Calu3 (cell line): ENCODE measurements at places on chromosomes 7 and 10. TPM values are rescaled to one million over a fixed set of nuclear protein-coding genes. Genes with fewer than 3 reads are reported as not detected.

DNA sequence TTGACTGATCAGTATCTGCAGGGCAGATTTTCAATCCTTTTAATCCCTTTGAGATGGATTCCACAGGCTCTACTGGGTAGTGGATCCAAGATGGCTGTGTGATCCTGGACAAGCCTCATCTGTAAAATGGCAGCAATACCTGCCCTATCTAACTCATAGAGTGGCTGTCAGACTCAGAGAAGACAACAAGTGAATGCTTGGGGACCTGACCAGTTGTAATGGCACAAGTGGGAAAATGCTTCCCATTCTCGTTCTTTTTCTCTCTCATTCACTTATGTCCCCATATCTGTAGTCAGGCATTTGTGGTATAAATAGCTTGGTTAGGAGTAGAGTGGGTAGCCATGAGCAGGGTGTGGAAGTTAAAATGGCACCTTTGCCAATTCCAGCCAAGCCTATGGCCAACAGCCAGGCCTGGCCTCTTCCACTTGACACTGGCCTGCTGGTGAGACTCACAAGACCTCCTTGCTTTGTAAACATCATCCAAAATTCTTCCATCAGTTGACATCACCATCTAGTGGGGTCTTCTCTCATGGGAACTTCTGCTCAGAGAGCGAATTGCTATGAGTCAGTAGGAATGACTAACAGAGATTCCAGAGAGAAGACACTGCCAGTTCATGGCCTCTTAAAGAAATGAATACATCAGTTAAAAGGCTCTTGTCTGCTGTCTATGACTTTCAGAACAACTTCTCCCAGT lies 150.1 kb downstream of the PLPP4 start:
- H3K27ac ChIP-seq: no peak overlapping the region
- no peaks in the 10 kb centered on the region for H3K36me3 ChIP-seq
- no peak overlapping the region for H3K4me3 ChIP-seq
- peaks cover 17% of the 10 kb centered on the region for H3K27me3 ChIP-seq
- H3K4me1 ChIP-seq: no peaks in the 10 kb centered on the region

DNA sequence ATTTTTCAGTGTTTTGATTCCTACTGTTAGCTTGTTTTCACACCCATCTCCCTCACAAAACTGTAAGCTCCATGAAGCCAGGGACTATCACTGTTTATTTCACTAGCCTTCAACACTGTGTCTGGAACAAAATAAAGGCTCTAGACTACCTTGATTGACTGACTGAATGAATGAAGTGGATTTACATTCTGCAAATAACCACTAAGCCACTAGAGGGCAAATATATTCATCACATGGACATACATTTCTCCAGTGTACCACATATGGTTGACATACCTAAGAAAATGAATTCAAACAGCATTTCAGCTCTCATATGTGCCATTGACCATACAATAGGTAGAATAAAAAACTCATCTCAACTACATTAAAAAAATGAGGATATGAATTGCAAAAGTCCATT lies 185.9 kb downstream of the RAB11FIP2 start:
- H3K4me1 ChIP-seq: no peaks in the 10 kb centered on the region
- DNase-seq: no peak
- no peak overlapping the region for H3K27ac ChIP-seq
- H3K4me3 ChIP-seq: no peak overlapping the region
- no peaks in the 10 kb centered on the region for H3K36me3 ChIP-seq

- no peaks in the 10 kb centered on the region for H3K27me3 ChIP-seq
- peak overlapping the region; percentile 74 for H3K4me3 ChIP-seq
- H3K4me1 ChIP-seq: no peaks in the 10 kb centered on the region
- H3K36me3 ChIP-seq: peaks cover 62% of the 10 kb centered on the region
Measured at GRCh38 chr7:75993689-75994387, 557 bp downstream of the TMEM120A start.

DNA sequence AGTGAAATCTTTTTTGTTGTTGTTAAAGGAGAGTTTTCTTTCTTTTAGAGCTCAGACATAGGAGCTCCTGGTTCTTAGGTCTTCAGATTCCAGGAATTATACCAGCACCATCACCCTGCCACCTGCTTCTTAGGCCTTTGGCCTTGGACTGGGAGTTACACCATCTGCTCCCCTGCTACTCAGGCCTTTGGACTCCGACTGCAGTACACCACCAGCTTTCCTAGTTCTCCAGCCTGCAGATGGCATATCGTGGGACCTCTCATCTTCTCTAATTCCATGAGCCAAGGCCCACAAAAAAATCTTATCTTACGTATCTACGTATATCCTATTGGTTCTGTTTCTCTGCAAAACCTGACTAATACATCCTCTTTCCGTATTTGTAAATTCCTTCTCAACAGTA lies 5.1 kb upstream of the TACC2 start:
- no peak overlapping the region for H3K27ac ChIP-seq
- H3K4me1 ChIP-seq: no peaks in the 10 kb centered on the region
- no peak for DNase-seq
- no peaks in the 10 kb centered on the region for H3K36me3 ChIP-seq
- H3K27me3 ChIP-seq: no peaks in the 10 kb centered on the region

DNA sequence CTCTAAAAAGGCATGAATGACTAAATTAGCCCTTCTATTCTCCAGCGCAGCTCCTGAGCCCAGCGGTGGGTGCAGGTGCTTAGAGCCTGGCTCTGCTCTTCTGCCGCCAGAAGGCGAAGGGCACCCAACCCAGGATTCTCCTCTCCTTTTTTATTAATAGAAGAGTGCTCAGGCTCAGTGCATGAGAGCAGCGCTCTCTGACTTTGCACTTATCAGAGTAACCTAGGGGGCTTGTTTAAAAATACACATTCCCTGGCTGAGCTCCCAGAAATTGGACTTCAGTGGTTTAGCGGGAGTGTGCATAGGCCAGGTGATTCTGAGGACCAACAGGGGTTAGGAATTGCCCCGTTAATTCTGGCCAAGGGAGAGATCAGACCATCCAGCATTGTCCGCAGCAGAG lies 1.7 kb upstream of the PFKP start:
- H3K4me3 ChIP-seq: no peak overlapping the region
- DNase-seq: no peak
- H3K27ac ChIP-seq: no peak overlapping the region
- H3K36me3 ChIP-seq: peaks cover 39% of the 10 kb centered on the region
- peaks cover 16% of the 10 kb centered on the region for H3K4me1 ChIP-seq
- no peaks in the 10 kb centered on the region for H3K27me3 ChIP-seq

- no peaks in the 10 kb centered on the region for H3K36me3 ChIP-seq
- DNase-seq: no peak
- peaks cover 59% of the 10 kb centered on the region for H3K4me1 ChIP-seq
- peak overlapping the region; percentile 24 for H3K27ac ChIP-seq
- H3K27me3 ChIP-seq: no peaks in the 10 kb centered on the region
Measured at GRCh38 chr7:55110282-55110992, 91.6 kb downstream of the EGFR start.

The SEMA4G gene
- total RNA-seq: 15.9 and 20.6 TPM in 2 replicates

The CALHM3 gene
- not detected in 2 replicates for total RNA-seq

GRCh38 chr7:30162622-30163124 lies 27.9 kb downstream of the MTURN start:
- H3K27ac ChIP-seq: no peak overlapping the region
- DNase-seq: no peak
- peaks cover 40% of the 10 kb centered on the region for H3K4me1 ChIP-seq
- H3K4me3 ChIP-seq: no peak overlapping the region

DNA sequence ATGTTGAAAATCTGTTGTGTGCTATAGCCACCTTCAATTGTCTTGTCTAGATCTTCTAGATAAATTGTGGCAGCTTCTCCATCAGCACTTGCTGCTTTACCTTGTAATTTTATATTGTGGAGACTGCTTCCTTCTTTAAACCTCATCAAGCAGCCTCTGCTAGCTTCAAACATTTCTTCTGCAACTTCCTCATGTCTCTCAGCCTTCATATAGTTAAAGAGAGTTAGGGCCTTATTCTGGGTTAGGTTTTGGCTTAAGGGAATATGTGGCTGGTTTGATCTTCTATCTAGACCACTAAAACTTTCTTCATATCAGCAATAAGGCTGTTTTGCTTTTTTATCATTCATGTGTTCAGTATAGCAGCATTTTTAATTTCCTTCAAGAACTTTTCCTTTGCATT lies 128.2 kb downstream of the ADAM22 start:
- H3K4me1 ChIP-seq: no peaks in the 10 kb centered on the region
- no peak overlapping the region for H3K4me3 ChIP-seq
- no peaks in the 10 kb centered on the region for H3K36me3 ChIP-seq
- no peak for DNase-seq

DNA sequence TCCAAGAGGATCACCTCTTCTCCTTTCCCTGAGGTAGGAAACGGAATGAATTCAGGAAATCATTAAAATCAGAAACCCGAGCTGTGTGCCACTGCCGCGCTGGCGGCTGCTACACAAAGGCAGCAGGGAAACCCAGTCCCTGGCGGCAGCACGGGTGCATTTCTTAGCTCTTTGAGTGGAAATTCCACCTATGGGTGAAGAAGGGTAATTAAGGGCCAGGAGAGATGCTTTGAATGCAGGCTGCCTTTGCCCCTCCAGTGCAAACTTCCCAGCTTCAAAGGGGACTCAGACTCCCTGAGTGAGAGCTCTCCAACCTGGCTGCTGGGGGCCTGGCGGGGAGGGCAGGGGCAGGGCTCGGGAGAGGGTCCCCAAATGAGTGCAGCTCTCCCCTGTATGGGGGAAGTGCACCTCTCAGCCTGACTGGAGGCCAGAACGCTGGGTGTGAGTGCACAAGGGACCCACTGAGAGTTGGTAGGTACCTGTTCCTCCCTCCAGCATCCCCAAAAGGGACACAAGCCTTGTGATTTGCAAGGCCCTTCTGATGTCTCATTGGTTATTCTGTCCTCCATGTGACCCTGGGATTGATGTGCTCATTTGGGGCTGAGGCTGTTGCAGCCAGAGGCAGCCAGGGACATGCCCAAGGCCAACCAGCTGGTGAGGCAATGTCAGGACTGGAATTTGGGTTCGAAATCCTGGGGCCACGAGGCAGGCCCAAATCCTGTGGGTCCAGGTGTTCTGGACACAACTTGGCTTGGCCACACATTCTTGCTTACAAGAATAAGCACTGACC lies 16.3 kb upstream of the ZMIZ1 start:
- peaks cover 8% of the 10 kb centered on the region for H3K27me3 ChIP-seq
- no peak for DNase-seq
- peaks cover 8% of the 10 kb centered on the region for H3K4me1 ChIP-seq
- H3K27ac ChIP-seq: no peak overlapping the region
